ENCODE measurements at places on chromosomes 2 and 18. TPM values are rescaled to one million over a fixed set of nuclear protein-coding genes. Genes with fewer than 3 reads are reported as not detected.

KIF5C gene
- polyA plus RNA-seq = 1.2 TPM

MAIP1 gene
- 20.4 TPM for polyA plus RNA-seq

PDE1A gene
- 9.0 TPM for polyA plus RNA-seq

RAD51AP2 gene
- not detected for polyA plus RNA-seq

CCDC178 gene
- polyA plus RNA-seq = not detected

ABI2 gene
- polyA plus RNA-seq = 3.6 TPM

SERTAD2 gene
- 6.9 TPM for polyA plus RNA-seq

ZBTB14 gene
- 7.8 TPM for polyA plus RNA-seq

IGFBP2 gene
- polyA plus RNA-seq = 30.8 TPM

RESP18 gene
- polyA plus RNA-seq = not detected
